ENCODE measurements at places on chromosomes 6 and 20. TPM values are rescaled to one million over a fixed set of nuclear protein-coding genes. Genes with fewer than 3 reads are reported as not detected.
A peak's percentile ranks its signal among the peaks of the same experiment; 100 is the strongest.

- DNase-seq: no peak
- no peaks in the 10 kb centered on the region for H3K4me1 ChIP-seq
- no peaks in the 10 kb centered on the region for H3K36me3 ChIP-seq
- no peak overlapping the region for H3K27ac ChIP-seq
Measured at GRCh38 chr20:59403962-59404314, 103.5 kb downstream of the EDN3 start.

DNA sequence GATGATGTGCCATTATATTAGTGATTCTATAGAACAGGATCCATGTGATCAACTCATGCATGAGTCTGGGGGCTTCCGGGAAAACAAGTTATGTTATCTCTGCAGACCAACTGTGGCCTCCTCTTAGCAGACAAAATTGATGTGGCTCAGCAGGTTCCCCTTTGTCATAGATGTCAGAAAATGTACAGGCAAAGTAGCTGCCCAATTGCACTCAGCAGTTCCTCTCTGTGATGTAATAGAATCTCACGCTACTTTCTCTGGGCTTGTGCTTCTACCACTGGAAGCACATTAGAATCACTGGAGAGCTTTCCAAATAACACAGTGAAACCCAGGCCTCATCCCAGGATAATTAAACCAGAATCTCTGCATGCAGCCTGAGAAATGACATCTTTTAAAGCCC, 253.1 kb downstream of the SLC24A3 start:
- peaks cover 73% of the 10 kb centered on the region for H3K27me3 ChIP-seq
- DNase-seq: no peak
- H3K27ac ChIP-seq: no peak overlapping the region
- H3K4me1 ChIP-seq: no peaks in the 10 kb centered on the region

DNA sequence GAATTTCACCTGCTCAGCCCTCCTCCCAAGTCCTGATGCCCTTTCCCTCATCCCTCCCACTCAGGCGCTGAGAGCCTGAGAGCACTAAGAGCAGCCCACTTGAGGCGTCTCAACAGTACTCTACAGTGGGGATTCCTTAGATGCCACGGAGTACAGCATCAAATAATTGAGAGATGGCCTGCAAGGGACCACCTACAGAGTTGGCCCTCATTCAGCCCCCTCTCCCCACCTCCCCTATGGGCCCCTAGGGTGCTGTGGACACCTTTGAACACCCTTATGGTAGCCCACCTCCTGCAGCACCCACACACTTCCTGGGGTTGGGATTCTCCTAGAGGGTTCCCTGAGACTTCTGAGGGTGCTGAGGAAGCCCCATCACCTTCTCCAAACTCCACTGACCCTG, 37.1 kb upstream of the SIRPG start:
- H3K4me1 ChIP-seq: no peaks in the 10 kb centered on the region
- no peaks in the 10 kb centered on the region for H3K27me3 ChIP-seq
- no peak for DNase-seq
- no peak overlapping the region for H3K27ac ChIP-seq

DNA sequence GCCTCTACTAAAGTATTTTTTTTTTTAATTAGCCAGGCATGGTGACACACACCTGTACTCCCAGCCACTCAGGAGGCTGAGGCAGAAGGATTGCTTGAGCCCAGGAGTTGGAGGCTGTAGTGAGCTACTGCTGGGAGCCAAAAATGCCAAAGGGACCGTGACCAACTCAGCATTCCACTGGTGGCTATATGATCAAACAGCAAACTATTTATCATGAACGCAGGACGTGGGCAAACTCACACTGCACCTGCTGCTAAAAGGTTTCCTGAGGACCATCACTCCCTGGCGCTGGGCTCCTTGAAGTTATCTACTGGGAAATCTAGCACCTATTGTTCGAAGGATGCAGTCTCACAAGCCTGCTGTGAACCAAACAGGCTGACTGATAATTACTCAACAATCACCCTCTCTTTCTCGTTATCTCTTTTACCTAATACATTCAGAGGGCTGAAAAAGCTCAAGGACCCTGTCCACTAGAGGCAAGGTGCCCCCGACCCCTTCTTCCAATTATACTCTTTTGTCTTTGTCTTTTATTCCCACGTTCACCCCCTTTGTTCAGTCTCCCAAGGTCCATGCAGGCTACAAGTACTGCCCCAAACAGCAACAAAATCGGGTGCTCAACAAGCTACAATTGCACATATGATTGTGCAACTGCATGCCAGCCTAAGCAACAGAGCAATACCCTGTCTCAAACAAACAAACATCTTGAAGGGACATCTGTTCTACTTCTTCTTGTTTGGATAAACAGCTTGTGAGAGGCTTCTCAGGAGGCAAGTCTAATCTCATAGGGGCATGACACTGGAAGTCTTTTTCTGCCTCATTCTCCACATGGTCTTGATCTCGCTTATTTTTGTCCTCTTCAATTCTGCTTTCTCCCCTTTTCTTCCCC, 47.7 kb upstream of the PLN start:
- peaks cover 7% of the 10 kb centered on the region for H3K36me3 ChIP-seq
- no peaks in the 10 kb centered on the region for H3K4me1 ChIP-seq
- no peak for DNase-seq

- DNase-seq: peak; percentile 85
- H3K36me3 ChIP-seq: no peaks in the 10 kb centered on the region
- peak overlapping the region; percentile 98 for H3K27ac ChIP-seq
- peak overlapping the region; percentile 48 for H3K4me3 ChIP-seq
- peaks cover 57% of the 10 kb centered on the region for H3K4me1 ChIP-seq
Measured at GRCh38 chr6:72553531-72554511, 68.0 kb upstream of the KCNQ5 start.

GRCh38 chr20:43840382-43841070, 74.1 kb upstream of the TOX2 start:
- no peak overlapping the region for H3K27ac ChIP-seq
- H3K4me3 ChIP-seq: no peak overlapping the region
- H3K27me3 ChIP-seq: no peaks in the 10 kb centered on the region
- peaks cover 44% of the 10 kb centered on the region for H3K4me1 ChIP-seq

GRCh38 chr20:44083220-44083933, 103.6 kb downstream of the JPH2 start:
- H3K27ac ChIP-seq: peak overlapping the region; percentile 38
- DNase-seq: peak; percentile 97
- H3K4me3 ChIP-seq: peak overlapping the region; percentile 2
- H3K36me3 ChIP-seq: no peaks in the 10 kb centered on the region
- H3K4me1 ChIP-seq: peaks cover 28% of the 10 kb centered on the region

DNA sequence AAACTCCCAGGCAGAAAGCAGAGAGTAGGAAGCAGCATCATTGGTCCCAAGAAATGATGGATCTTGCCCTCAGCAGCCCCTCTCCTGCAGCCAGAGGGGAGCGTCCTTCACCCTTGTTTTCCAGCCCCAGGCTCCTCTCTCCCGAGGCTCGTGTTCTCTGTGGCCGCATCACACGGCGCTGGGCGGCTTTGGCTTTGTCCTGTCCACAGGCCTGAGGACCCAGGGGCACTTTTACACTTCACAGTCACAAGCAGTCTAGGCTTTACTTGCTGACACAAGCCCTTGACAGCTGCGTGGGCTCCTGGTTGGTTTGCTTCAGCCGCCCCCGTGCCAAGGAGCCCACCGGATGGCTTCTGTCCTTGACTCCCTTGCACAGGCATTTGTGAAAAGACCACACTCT, 175.4 kb upstream of the THBS2 start:
- no peak overlapping the region for H3K27ac ChIP-seq
- no peak overlapping the region for H3K4me3 ChIP-seq
- H3K36me3 ChIP-seq: no peaks in the 10 kb centered on the region
- H3K27me3 ChIP-seq: no peaks in the 10 kb centered on the region

DNA sequence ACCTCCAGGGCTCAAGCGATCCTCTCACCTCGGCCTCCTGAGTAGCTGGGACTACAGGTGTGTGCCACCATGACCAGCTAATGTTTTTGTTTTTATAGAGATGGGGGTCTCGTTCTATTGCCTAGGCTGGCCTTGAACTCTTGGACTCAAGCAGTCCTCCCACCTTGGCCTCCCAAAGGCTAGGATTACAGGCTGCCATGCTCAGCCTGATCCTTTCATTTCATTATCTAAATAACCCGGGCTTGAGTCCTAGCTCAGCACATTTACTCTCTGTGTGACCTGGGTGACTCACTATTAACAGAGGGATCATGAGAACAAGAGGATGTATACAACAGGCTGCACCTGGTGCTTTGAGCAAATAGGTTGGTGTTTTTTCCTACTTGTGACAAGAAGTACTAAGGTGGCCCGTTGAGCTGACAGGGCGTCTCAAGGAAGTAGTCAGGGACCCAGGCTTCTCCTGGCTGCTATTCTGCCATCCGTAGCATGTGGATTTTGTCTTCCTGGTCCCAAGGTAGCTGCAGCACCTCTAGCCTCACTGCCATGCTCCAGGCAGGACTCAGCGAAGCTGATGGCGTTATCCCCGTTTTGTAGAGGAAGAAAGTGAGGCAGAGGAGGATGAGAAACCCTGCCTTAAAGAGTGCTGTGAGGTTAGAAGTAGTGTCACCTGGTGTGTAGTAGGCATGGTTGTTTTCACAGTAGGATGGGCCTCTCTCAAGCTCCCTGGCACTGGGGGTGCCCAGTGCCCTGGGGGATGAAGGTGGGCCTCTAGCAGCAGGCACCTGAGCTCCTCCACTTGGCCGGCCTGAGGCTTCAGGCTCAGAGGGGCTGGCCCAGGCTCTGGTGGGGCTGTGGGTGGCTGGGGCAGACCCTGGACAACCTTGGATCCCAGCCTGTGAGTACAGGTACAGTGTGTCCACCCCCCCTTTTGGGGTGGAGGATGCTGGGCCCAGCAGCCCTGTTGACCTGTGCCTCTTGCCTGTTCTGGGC, 62.4 kb downstream of the ADNP start:
- H3K4me1 ChIP-seq: no peaks in the 10 kb centered on the region
- no peak overlapping the region for H3K4me3 ChIP-seq
- no peaks in the 10 kb centered on the region for H3K36me3 ChIP-seq
- no peaks in the 10 kb centered on the region for H3K27me3 ChIP-seq
- no peak overlapping the region for H3K27ac ChIP-seq

GRCh38 chr6:75205776-75206575, at the start of gene COL12A1:
Gene COL12A1 (minus strand): TSS chr6:75206053. CDS start chr6:75202792, 3,261 bp downstream.
- DNase-seq: peak; percentile 96
- H3K36me3 ChIP-seq: no peaks in the 10 kb centered on the region
- H3K27me3 ChIP-seq: no peaks in the 10 kb centered on the region

GRCh38 chr6:166503167-166503744, 83.2 kb downstream of the RAMACL start:
- H3K27me3 ChIP-seq: no peaks in the 10 kb centered on the region
- H3K4me1 ChIP-seq: no peaks in the 10 kb centered on the region
- H3K36me3 ChIP-seq: no peaks in the 10 kb centered on the region
- H3K4me3 ChIP-seq: no peak overlapping the region

- no peaks in the 10 kb centered on the region for H3K4me1 ChIP-seq
- DNase-seq: no peak
- no peak overlapping the region for H3K27ac ChIP-seq
- peaks cover 12% of the 10 kb centered on the region for H3K27me3 ChIP-seq
- H3K36me3 ChIP-seq: no peaks in the 10 kb centered on the region
Measured at GRCh38 chr20:8431538-8432434, 299.7 kb downstream of the PLCB1 start.

DNA sequence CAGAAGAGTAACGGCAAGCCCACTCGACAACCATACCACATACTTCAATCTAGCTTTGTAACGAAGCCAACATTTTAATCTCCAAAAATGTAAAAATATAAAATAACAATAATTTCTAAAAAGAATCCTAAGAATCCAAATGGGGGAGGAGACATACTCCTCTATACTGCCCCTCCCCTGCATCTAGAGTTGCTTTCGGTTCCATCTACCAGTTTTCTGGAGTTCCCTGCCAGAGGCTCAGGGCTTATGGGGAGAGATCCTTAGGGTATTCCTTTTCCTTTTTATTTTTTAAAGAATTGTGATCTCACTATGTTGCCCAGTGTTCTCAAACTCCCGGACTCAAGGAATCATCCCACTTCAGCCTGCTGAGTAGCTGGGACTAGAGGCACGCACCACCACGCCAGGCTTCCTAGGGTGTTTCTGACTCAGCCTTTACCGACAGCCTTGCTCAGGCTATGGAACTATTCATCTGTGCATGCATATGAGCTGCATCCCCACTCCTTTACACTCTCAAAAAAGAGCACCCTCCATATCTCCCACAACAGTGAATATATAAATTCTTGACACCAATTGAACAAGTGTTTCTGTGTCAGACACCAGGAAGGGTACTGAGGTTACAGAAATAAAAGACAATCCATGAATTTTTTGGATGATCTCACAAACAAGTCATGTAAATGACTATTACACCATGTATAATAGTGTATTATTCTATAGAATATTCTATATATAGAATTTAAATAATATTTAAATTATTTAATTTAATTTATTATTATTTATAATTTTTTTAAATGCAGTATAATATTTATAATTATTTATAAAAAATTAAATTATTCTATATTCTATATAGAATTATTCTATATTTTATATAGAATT, 40.7 kb upstream of the UBR2 start:
- H3K27ac ChIP-seq: no peak overlapping the region
- H3K36me3 ChIP-seq: no peaks in the 10 kb centered on the region
- peaks cover 38% of the 10 kb centered on the region for H3K4me1 ChIP-seq
- no peak for DNase-seq
- H3K27me3 ChIP-seq: no peaks in the 10 kb centered on the region

- H3K4me3 ChIP-seq: no peak overlapping the region
- no peaks in the 10 kb centered on the region for H3K27me3 ChIP-seq
- peaks cover 3% of the 10 kb centered on the region for H3K36me3 ChIP-seq
- no peak for DNase-seq
- no peaks in the 10 kb centered on the region for H3K4me1 ChIP-seq
Measured at GRCh38 chr6:143970456-143971218, 37.4 kb downstream of the PLAGL1 start.

DNA sequence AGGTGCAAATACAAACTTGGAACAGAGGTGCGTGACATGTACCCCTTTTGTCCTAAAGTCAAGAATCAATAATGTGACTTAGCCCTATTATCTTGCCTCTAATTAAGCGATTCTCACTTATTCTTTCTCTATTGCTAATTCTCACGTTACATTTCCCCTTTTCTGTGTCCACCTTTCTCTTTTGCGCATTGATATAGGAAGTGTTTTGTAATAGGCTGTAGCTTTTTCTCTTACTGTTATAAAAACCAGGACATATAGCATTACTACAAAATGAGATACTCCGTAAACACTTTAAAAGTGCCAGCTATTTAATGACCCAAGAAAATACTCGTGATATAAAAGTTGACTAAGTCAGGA, 669 bp upstream of the TMEM30A start:
- H3K4me1 ChIP-seq: peaks cover 19% of the 10 kb centered on the region
- no peaks in the 10 kb centered on the region for H3K27me3 ChIP-seq
- DNase-seq: no peak
- H3K27ac ChIP-seq: peak overlapping the region; percentile 82
- no peaks in the 10 kb centered on the region for H3K36me3 ChIP-seq
- peak overlapping the region; percentile 84 for H3K4me3 ChIP-seq

- no peak overlapping the region for H3K27ac ChIP-seq
- no peaks in the 10 kb centered on the region for H3K36me3 ChIP-seq
- no peak overlapping the region for H3K4me3 ChIP-seq
- no peaks in the 10 kb centered on the region for H3K4me1 ChIP-seq
- no peak for DNase-seq
Measured at GRCh38 chr20:36975099-36975818, 23.8 kb upstream of the SAMHD1 start.

Gene PLN
- not detected for total RNA-seq

Gene PDE10A
- total RNA-seq: 2.1 TPM

Gene RTF2
- total RNA-seq: 149 TPM

Gene RAMACL
- total RNA-seq: 0.26 TPM

Gene RPS6KA2
- 5.1 TPM for total RNA-seq
